ENCODE measurements at places on chromosomes 2 and 18.

GRCh38 chr2:128259585-128259984 is 59.1 kb downstream of the HS6ST1 start:
- DNase-seq = no peak

DNA sequence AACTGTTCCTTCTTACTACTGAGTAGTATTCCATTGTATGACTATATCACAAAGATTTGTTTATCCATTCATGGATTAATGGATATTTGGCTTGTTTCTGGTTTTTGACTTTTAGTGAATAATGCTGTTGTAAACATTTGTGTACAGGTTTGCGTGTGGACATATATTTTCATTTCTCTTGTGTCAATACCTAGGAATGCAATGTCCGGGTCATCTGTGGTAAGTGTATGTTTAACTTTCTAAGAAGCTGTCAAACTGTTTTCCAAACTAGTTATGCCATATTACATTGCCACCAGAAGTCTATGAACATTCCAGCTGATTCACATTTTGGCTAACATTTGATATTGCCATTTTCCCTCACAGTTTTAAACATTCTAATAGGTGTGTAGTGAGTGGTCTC is 29.1 kb upstream of the SLC16A14 start:
- DNase-seq = no peak

DNA sequence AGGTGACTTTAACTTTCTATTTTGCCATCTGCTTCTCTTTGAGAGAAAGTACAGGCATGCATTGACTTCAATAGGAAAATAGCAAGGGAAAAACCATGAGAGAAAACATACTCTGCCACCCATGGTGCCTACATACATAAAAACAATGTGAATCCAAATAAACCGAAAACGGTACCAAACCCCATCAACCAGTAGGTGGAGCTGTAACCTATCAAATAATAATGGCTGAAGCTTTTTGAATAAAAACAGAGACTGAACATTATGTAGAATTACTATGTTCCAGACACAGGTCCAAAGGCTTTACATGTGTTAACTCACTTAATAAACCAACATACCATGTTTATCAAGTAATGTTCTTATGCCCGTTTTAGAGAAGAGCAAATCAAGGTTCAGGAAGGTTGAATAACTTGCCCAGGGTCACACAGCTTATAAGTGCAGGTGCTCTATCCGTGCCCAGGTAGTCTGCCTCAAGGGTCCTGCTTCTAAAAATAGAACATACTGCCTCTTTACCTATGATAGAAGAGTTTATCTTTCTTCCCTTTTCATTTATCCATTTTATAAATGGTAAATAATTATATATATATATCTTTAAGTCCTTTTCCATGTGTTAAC is 293.9 kb upstream of the SYT4 start:
- peak; percentile 50 for DNase-seq

GRCh38 chr18:51569561-51569960 is 372.1 kb upstream of the MEX3C start:
- no peak for DNase-seq

GRCh38 chr2:20343128-20343527 is 7.5 kb downstream of the PUM2 start:
- DNase-seq = no peak

DNA sequence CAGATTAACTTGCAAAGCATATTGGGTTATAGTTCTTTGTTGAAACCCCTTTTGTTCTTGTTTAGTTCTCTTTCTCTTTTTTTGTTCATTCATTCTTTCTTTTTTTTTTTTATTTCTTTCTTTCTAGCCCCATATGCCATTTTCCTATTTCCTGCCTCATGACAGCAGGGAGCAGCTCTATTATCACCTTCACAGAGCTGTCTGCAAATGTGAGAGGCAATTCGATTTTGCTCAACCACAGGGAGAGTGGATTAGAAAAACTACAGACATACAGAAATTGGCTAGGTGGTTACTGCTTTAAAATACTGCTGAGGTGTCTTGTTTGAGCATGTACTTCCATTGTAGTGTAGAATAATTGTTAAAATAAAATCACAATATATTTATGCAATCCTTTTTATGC is 44.2 kb upstream of the TBR1 start:
- no peak for DNase-seq

DNA sequence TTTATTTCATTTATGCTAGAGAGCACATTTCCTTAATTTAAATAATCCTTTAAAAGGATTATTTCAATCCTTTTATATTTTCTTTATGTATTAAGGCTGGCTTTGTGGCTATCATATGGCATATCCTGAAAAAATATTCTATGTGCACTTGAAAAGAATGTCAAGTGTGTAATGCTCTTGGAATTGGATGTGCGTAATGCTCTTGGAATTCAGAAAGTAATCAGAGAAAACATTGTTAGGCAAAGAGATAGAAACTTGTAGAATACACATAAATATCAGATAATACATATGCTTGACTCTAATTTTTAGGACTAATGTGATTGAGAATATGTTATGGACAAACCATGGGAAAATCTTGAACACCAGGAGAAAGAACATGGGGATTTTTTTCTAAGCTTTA is 197.5 kb upstream of the COL3A1 start:
- peak; percentile 65 for DNase-seq

All from AG10803 (cell line).